B cell (primary cell): ENCODE measurements at places on chromosomes 3 and 15. TPM values are rescaled to one million over a fixed set of nuclear protein-coding genes. Genes with fewer than 3 reads are reported as not detected.

The KLF15 gene
- 0.83 and 2.2 TPM in 2 replicates for total RNA-seq

The MOBP gene
- total RNA-seq, result not detected in 2 replicates

The HMG20A gene
- 62.3 and 63.5 TPM in 2 replicates for total RNA-seq

- no peaks in the 10 kb centered on the region for H3K27me3 ChIP-seq
- H3K4me3 ChIP-seq, result peak overlapping the region; percentile 37
- peak; percentile 54 for DNase-seq
- no peaks in the 10 kb centered on the region for H3K36me3 ChIP-seq
- H3K27ac ChIP-seq, result peak overlapping the region; percentile 84
Observed at GRCh38 chr15:70014331-70014730, 83.4 kb downstream of the TLE3 start.

The IQCH gene
- total RNA-seq, result 1.6 and 2.2 TPM in 2 replicates

- H3K27ac ChIP-seq, result no peak overlapping the region
- H3K4me1 ChIP-seq, result peaks cover 3% of the 10 kb centered on the region
- no peaks in the 10 kb centered on the region for H3K36me3 ChIP-seq
Observed at GRCh38 chr3:46705751-46706552, 4.8 kb downstream of the TMIE start.

GRCh38 chr3:100803711-100804110 is 94.4 kb downstream of the TFG start:
- no peaks in the 10 kb centered on the region for H3K4me1 ChIP-seq
- H3K4me3 ChIP-seq, result no peak overlapping the region
- no peak overlapping the region for H3K27ac ChIP-seq
- no peak for DNase-seq

The KNG1 gene
- not detected in 2 replicates for total RNA-seq

GRCh38 chr3:136197159-136197793 is 1.1 kb upstream of the MSL2 start:
- no peaks in the 10 kb centered on the region for H3K36me3 ChIP-seq
- H3K4me3 ChIP-seq, result peak overlapping the region; percentile 65
- no peak for DNase-seq
- no peaks in the 10 kb centered on the region for H3K27me3 ChIP-seq

The GP9 gene
- total RNA-seq, result not detected in 2 replicates

The DAZL gene
- 0.27 TPM in 1 of 2 replicates, not detected in the other for total RNA-seq

The SECISBP2L gene
- 117 and 121 TPM in 2 replicates for total RNA-seq

- no peaks in the 10 kb centered on the region for H3K36me3 ChIP-seq
- H3K4me3 ChIP-seq, result no peak overlapping the region
- no peaks in the 10 kb centered on the region for H3K27me3 ChIP-seq
Observed at GRCh38 chr3:15800780-15801179, 3.0 kb upstream of the ANKRD28 start.

The AADACL2 gene
- total RNA-seq, result not detected in 2 replicates

The TGM4 gene
- total RNA-seq, result not detected in 2 replicates

DNA sequence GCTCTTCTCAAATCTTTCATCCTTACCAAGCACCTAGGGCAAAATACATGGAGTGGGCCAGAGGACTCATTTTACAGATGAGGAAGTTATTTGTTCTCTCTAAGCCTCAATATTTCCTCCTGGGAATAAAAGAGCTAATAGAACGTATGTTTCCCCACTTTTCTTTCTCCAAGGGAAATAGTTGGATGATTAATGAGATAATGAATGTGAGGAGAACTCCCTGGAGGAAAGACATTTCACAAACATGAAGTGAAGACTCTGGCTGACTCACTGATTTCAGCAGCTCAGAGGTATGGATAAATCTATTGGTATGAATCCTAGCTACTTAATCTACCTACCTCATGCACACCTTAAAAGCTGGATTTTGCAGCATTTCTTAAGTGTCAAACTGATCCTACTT is 98.4 kb downstream of the ECT2 start:
- H3K4me3 ChIP-seq, result no peak overlapping the region
- H3K27ac ChIP-seq, result no peak overlapping the region
- no peaks in the 10 kb centered on the region for H3K27me3 ChIP-seq

DNA sequence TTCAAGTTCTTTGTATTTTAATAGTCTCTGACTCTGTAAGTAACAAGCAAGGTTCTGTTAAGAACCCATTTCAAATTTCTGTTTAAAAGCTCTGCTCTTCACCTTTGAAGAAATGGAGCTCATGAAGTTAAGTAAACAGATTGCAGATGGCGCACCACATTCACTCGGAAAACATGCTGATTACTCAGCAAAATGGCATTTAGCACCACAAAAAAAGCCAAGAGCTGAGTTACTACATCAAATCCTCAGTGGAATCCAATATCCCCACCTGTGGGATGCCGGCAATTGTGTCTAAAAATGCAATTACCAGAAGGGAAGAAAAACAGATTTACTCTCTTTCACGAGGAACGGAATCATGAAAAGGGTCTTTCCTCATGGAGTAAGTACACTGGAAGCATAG is 758.0 kb downstream of the NTRK3 start:
- H3K27ac ChIP-seq, result no peak overlapping the region
- no peaks in the 10 kb centered on the region for H3K36me3 ChIP-seq
- no peak overlapping the region for H3K4me3 ChIP-seq
- no peaks in the 10 kb centered on the region for H3K4me1 ChIP-seq
- no peak for DNase-seq

GRCh38 chr3:57942872-57943283 is 65.3 kb upstream of the FLNB start:
- H3K27ac ChIP-seq, result no peak overlapping the region
- H3K27me3 ChIP-seq, result no peaks in the 10 kb centered on the region
- no peak overlapping the region for H3K4me3 ChIP-seq
- DNase-seq, result no peak
- H3K4me1 ChIP-seq, result no peaks in the 10 kb centered on the region

DNA sequence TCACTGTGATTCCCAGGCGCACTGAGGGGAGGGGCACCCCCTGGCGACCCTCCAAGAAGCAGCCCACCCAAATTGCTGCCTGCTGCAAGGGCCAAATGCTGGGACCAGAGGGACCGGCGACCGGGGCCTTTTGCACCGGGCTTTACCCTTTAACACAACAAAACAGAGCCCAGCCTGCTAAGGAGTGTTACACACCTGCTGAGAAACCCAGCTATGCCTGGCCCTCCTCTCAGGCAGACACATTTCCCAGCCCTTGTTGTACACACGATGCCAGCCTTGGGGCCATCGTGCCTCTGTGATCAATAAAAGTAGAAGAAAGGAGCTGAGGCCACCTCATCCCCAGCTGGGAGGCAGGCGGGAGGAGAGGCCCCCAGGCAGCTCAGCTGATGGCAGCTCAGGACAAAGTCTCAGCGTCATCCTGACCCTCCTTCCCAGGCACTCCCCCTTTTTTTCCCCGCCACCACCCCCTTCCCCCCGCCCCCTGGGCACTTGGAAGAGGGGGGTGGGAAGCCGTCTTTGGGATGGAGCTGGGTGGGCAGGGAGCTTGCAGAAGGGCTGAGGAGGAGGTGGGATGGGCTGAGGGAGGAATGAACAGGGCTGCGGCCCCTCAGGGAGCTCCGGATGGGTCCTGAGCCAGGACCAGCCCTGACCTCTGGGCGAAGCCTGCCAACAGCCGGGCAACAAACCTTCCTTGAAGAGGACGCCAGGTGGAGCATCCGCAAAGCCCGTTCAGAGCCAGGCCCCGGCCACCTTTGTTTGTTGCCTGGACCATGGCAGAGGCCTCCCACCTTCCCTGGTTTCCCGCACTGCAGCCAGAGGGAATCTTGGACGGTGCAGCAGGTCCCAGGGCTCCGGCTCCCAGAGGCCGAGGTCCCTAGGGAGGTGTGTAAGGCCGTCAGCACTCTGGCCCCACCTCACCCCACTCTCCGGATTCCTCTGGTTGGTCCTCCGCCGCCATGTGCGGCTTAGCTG is 45.9 kb upstream of the SEC61A1 start:
- no peak overlapping the region for H3K27ac ChIP-seq
- DNase-seq, result no peak
- no peaks in the 10 kb centered on the region for H3K36me3 ChIP-seq
- no peaks in the 10 kb centered on the region for H3K4me1 ChIP-seq
- H3K4me3 ChIP-seq, result no peak overlapping the region

The TEX55 gene
- total RNA-seq, result not detected in 2 replicates

DNA sequence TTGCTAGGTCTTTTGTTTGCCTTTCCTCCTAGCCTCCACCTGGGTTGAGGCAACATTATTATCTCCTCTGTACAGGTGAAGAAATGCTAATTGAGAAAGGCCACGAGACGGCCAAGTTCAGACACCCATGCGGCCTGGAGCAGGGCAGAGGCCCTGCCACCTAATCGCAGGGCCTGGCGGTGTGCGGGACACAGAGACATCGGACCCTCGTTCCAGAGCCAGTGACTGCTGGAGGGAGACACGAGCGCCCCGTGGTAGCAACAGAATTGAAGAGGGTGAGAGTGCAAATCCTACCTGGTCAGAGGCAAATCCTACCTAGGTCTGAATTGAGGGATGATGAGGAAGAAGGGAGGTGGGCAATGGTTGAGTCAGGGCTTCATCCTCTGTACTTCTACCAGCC is 113.8 kb upstream of the MEF2A start:
- H3K27me3 ChIP-seq, result no peaks in the 10 kb centered on the region
- DNase-seq, result no peak
- peaks cover 35% of the 10 kb centered on the region for H3K4me1 ChIP-seq
- H3K36me3 ChIP-seq, result no peaks in the 10 kb centered on the region
- no peak overlapping the region for H3K4me3 ChIP-seq

- H3K4me1 ChIP-seq, result no peaks in the 10 kb centered on the region
- no peak overlapping the region for H3K27ac ChIP-seq
- no peak for DNase-seq
- no peaks in the 10 kb centered on the region for H3K27me3 ChIP-seq
- H3K36me3 ChIP-seq, result no peaks in the 10 kb centered on the region
- H3K4me3 ChIP-seq, result no peak overlapping the region
Observed at GRCh38 chr15:78668987-78669386, 28.0 kb upstream of the CHRNB4 start.

The PLA2G4E gene
- not detected in 2 replicates for total RNA-seq

DNA sequence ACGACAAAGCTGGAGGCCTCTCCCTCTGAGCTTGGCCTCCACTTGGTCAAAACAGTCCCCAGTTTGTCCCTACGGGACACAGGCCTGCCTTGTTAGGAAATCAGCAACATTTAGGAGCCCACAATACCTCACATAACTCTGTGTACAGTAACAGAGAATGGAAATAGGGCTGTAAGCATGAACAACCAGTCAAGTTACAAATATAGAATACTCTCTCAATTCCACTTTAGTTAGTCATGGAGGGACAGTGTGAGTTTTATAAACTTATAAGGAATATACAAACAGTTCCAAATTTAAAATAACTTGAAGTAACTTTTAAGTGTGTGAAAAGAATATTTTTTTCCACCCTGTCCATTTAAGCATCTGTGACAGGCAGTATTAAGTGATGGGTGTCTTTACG is 129.4 kb downstream of the PGPEP1L start:
- peaks cover 11% of the 10 kb centered on the region for H3K4me1 ChIP-seq
- H3K27me3 ChIP-seq, result no peaks in the 10 kb centered on the region
- H3K4me3 ChIP-seq, result no peak overlapping the region
- H3K27ac ChIP-seq, result no peak overlapping the region
- DNase-seq, result no peak

- H3K4me1 ChIP-seq, result peaks cover 6% of the 10 kb centered on the region
- no peak overlapping the region for H3K27ac ChIP-seq
- no peaks in the 10 kb centered on the region for H3K36me3 ChIP-seq
Observed at GRCh38 chr3:38003817-38004414, 13.3 kb downstream of the VILL start.

DNA sequence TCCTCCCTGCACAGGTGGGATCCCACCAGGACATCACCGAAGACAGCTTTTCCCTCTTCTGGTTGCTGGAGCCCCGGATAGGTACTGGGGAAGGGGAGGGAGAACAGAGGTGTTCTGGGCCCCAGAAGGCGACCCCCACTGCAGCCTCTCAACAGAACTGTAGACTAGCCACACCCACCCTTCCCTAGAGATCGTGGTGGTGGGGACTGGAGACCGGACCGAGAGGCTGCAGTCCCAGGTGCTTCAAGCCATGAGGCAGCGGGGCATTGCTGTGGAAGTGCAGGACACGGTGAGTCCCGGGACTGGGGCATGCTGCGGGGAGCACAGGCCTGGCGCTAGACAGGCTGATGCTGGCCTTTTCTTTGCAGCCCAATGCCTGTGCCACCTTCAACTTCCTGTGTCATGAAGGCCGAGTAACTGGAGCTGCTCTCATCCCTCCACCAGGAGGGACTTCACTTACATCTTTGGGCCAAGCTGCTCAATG is 809 bp downstream of the NDUFAF3 start:
- H3K27ac ChIP-seq, result peak overlapping the region; percentile 96
- H3K27me3 ChIP-seq, result no peaks in the 10 kb centered on the region
- H3K4me1 ChIP-seq, result peaks cover 30% of the 10 kb centered on the region

The NEIL1 gene
- total RNA-seq, result 251 and 265 TPM in 2 replicates

The THPO gene
- not detected in 2 replicates for total RNA-seq

- H3K36me3 ChIP-seq, result no peaks in the 10 kb centered on the region
- no peak overlapping the region for H3K27ac ChIP-seq
- no peak for DNase-seq
- no peak overlapping the region for H3K4me3 ChIP-seq
- H3K27me3 ChIP-seq, result no peaks in the 10 kb centered on the region
Observed at GRCh38 chr3:182046166-182046764, 334.5 kb downstream of the SOX2 start.

- no peaks in the 10 kb centered on the region for H3K27me3 ChIP-seq
- H3K4me1 ChIP-seq, result no peaks in the 10 kb centered on the region
- no peak overlapping the region for H3K4me3 ChIP-seq
- no peak overlapping the region for H3K27ac ChIP-seq
Observed at GRCh38 chr15:60994963-60995475, 234.1 kb downstream of the RORA start.

DNA sequence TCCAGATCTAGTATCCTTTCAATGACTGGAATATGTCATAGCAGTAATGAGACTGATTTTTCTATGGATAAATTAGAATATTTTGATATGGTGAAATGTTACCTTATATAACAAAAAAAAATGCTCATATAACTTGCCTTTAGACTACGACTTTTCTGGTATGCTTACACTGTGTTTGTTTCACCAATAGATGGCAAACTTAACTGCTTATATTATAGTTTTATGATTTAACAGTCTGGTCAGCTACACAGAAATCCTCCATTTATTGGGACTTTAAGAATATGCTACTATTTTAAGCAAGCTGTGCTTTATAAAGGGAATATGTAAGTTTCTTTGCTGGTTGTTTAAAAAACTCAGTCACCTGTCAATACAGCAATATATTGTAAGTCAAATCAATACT is 205.6 kb downstream of the VGLL3 start:
- no peak overlapping the region for H3K4me3 ChIP-seq
- no peaks in the 10 kb centered on the region for H3K4me1 ChIP-seq
- no peaks in the 10 kb centered on the region for H3K36me3 ChIP-seq
- no peak for DNase-seq

GRCh38 chr3:58107597-58107996 is 99.4 kb downstream of the FLNB start:
- no peak overlapping the region for H3K4me3 ChIP-seq
- H3K27ac ChIP-seq, result no peak overlapping the region
- H3K4me1 ChIP-seq, result peaks cover 12% of the 10 kb centered on the region
- no peaks in the 10 kb centered on the region for H3K27me3 ChIP-seq

GRCh38 chr15:59862191-59863155 is 141.6 kb upstream of the FOXB1 start:
- no peaks in the 10 kb centered on the region for H3K36me3 ChIP-seq
- H3K4me3 ChIP-seq, result no peak overlapping the region
- H3K4me1 ChIP-seq, result no peaks in the 10 kb centered on the region
- H3K27me3 ChIP-seq, result no peaks in the 10 kb centered on the region
